ENCODE measurements at places on chromosomes 13 and 19.

DNA sequence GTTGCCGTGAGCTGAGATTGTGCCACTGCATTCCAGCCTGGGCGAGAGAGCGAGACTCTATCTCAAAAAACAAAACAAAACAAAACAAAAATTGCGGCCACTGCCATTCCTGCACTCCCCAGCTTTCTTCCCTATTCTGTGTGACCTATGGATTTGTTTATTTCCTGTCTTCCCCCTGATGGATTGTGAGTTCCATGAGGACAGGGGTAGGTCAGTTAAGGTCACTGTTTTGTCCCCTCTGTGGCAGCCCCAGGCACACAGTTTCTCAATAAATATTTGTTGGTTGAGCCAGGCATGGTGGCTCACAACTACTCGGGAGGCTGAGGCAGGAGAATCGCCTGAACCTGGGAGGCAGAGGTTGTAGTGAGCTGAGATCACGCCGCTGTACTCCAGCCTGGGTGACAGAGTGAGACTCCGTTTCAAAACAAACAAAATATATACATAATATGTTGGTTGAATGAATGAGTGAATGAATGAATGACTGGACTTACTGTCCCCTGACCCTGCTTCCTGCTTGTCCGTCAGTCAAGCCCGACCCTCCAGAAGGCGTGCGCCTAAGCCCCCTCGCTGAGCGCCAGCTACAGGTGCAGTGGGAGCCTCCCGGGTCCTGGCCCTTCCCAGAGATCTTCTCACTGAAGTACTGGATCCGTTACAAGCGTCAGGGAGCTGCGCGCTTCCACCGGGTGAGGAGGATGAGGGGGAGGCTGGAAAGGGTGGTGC, 5.0 kb downstream of the EBI3 start:
- no peak for DNase-seq

DNA sequence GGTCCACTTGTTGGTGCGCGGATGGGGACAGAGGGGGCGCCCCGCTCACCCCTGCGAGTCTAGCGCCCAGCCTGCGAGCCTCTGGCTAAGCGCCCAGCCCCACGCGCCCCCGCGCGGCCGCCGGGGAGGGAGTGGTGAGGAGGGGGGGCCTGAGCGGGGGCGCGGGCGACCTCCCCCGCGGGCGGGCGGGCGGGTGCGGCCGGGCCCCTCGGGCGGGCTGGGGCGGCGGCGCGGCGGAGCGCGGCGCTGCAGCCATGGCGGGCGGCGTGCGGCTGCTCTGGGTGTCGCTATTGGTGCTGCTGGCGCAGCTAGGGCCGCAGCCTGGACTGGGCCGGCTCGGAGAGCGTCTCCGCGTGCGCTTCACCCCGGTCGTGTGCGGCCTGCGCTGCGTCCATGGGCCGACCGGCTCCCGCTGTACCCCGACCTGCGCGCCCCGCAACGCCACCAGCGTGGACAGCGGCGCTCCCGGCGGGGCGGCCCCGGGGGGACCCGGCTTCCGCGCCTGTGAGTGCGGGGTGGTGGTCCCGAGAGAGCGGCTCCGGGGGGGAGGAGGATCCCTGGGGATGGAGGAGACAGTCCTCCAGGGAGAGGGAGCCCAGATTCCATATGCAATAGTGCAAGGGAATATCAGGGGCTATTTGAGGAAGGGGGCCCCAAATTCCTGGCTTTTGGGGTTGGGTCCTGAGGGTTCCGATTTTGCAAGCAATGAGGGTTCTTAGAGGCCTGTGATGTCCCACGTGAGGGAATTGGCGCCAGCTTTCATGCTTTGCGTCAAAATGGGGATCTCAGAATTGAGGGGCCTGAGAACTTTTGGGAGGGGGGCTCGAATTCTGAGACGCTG, at the start of gene LTBP4:
Gene LTBP4 (plus strand): TSS at position 236 of the 841 bp plus-strand sequence. CDS start 19 bp downstream, at position 255.
- DNase-seq = no peak

GRCh38 chr19:33407716-33408115, 34.2 kb downstream of the CEBPG start:
- no peak for DNase-seq

- DNase-seq = peak; percentile 64
These were observed 8.8 kb downstream of the GTPBP3 start for GRCh38 chr19:17346109-17346671.

GRCh38 chr13:29562786-29563438, 32.6 kb downstream of the SLC7A1 start:
- DNase-seq = no peak

DNA sequence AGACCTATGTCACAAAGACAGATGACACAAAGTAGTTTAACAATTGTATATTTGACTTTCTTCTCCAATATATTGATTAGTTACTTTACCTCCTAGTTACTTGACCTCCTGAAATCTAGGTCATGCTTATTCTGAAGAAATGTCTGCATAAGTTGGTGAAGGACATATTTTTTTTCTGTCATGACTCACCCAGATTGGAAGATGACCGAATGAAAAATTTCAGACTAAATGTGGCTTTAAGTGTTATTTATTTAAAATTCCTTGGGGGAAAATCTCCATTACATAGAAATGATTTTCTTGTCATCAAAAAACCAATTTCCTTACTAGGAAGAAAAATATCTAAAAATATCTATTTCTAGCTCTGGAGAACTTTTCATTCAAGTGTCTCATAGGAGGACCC, 217.1 kb downstream of the POSTN start:
- DNase-seq = no peak

- DNase-seq = no peak
These were observed 11.3 kb upstream of the ERICH6B start for GRCh38 chr13:45626731-45627374.

All from umbilical cord (tissue), 2 donors.